HS-5 (cell line): ENCODE measurements at places on chromosomes 13 and 19.

DNA sequence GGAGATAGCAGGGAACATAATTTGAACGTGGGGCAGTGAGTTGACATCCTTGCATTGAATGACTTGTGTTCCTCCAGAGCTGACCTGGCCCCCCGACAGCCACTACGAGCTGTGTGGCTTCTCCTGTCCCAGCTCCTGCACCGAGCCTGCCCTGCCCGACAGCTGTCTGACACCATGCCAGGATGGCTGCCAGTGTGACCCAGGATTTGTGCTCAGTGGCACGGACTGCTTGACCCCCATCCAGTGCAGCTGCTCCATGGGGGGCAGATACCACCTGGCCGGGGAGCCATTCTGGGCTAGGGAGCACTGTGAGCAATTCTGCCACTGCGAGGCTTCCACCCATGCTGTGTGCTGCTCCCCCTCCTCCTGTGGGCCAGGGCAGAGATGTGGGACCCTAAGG lies 29.2 kb upstream of the FXYD3 start:
- DNase-seq = no peak

DNA sequence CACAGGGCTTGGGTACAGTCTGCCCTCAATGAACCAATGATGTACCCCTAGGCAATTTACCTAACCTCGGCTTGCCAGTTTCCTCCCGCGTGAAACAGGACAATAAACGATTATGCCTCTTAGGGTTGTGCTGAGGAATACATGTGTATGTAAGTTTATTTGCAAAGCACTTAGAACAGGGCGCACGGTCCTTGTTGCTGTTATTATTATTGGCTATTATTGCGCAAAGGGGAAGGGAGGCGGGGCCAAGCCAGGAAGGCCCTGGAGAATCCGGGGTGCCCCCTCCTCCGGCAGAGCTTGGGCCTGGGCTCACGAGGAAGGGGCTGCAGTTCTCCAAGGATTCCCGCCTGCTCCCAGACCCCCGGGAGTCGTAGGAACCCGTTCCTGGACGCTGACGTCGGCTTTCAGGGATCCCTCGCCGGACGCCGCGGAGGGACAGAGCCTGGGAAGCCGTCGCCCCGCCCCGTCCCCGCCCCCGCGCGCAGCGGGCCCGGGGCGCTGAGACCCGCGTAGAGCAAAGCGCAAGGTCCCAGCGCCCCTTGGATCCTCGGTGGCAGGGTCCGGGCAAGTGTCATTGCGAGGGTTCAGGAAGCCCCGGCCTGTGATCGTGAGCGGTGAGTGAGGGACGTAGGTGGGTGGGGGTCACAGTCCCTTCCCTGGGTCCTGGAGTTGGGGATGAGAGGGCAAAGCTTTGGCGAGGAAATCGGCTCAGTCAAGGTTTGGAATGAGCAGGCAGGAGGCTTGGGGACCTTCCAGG lies at the start of gene TMEM91:
TMEM91 (plus strand) TSS at position 293 of the 757 bp plus-strand sequence. CDS start 1,777 bp downstream, outside the sequence.
- no peak for DNase-seq

- DNase-seq = no peak
Observed at GRCh38 chr13:21717817-21718216, 46.9 kb downstream of the FGF9 start.

- no peak for DNase-seq
Observed at GRCh38 chr13:107482688-107483087, 732.6 kb downstream of the LIG4 start.

DNA sequence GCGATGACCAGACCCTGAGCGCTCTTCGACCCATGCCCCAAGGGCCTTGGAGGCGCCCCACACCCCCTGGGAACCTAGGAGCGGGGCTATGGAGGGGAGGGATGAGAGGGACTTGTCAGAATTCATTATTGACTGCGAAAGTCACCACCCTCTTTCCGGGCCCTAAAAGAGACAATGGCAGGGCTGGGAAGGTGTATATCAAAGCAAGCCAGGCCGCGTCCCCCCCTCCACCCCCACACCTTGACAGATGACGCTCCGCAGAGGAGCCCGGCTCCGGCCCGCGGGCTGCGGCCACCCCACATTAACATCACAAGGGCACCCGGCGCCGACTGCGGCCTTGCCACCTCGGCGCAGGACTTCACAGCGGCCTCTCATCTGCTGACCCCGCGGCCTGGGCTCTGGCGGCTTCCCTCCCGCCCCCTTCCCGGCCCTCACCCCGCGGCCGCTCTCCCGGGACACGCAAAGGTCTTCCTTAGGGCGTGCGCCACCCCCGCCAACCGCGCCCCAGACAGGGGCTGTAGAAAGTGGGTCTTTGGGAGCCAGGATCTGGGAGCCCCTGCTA lies 2.4 kb downstream of the CDX2 start:
- no peak for DNase-seq

DNA sequence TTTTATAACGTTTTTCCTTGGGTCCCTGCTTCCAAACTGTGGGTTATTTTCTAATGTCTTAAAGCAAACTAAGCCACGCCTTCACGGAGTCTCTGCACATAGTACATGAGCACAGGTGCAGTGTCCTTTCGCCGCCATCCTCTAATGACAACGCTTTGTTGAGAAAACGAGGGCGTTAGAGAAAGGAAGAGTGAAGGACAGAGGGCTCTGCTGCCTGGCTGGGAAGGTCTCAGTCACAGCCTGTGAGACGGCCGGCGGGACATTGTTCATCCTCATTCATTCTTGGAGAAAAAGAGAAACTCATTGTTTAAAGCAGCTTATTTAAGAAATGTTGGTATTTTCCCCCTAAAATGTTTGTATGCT lies 9.5 kb downstream of the IL17D start:
- DNase-seq = no peak

- DNase-seq = no peak
Observed at GRCh38 chr19:54137699-54138488, at the start of gene CNOT3. Gene CNOT3, plus strand, starts transcription at chr19:54137762. Its CDS starts 5,217 bp downstream, at chr19:54142979.

GRCh38 chr13:79225487-79226232 lies 180.4 kb downstream of the RBM26 start:
- DNase-seq = no peak

- no peak for DNase-seq
Observed at GRCh38 chr19:30153326-30154210, 211.5 kb downstream of the URI1 start.

DNA sequence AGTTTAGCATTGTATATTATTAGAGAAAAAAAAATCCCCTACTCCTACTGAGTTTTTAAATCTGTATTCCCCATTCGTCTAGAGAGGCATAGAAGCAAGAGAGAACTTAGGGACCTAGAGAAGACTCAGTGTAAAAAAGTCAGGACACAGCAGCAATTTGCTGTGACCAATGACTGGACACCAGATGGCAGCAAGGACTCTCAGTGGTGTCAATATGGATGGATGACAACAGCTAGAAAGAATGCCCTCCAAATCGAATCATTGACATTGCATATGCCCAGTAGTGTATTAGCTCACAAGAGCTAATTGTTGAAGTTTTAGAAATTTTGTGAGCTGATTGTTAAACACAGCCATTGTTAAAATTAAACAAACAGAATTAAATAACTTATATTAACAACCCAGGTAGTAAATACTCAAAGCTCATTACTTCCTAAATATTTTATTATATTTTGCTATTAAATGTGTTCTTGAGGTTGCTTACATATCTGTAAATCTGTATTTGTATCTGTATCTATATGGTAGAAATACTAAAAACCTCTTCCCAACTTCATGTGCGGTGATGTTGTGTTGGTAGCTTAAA lies 43.9 kb downstream of the SIAH3 start:
- peak; percentile 29 for DNase-seq

DNA sequence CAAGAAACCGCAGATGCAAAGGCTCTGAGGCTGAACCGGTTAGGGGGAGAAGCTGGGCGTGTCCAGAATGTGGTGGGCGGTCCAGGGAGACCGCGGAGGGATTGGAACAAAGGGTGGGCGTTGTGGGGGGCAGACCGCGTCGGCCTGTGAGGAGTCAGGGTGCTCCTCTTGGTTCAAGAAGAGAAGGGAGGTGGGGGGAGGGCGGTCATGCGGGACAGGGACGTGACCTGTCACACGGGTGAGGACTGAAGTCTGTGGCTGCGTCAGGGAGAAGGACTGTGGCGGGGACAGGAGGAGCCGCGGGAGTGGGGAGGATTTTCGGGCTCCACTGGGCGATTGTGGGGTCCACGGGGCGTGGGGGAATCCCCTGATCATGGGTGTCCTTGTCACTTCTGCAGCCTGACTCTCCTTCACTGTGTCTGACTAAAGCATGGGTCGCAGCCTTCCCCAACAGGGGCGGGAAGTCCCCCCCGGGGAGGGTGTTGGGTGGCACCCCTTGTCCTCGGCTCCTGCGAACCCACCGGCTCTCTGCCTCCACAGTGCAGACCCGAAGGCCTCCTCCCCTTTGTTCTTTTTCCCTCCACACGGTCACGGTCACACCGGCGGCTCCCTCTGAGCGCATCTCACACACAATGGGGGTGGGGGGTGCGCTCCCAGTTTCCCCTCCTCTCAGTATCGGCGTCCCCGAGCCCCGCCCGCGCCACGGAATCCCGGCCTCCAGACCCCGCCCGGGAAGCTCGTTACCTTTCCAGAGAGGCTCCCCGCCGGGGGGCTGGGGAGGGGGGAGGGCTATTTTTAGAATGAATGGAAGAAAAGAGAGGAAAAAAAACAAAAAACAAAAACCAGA lies 16.4 kb upstream of the KCNN1 start:
- DNase-seq = no peak

GRCh38 chr19:21585281-21585890 lies 80.0 kb downstream of the ZNF429 start:
- no peak for DNase-seq

DNA sequence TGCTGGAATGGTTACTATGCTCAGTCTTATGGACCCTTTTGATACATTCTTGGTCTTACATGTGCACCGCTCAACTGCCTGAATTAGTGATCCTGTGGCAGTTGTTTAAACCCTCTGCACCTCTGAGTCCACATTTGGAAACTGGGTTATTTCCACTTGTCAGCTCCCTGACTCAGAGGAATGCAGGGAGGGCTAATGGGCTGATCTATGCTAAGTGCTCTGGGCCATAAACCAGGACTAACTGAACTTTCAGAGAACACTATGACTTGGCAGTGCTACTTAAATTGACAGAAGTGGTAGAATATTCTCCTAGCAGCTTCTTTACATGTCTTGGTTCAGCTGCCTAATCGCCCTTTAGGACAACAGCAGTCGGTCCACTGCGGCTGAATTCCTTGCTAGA lies 26.8 kb upstream of the MED4 start:
- DNase-seq = no peak

- peak; percentile 66 for DNase-seq
Observed at GRCh38 chr19:17938092-17938845, 5.5 kb downstream of the CCDC124 start.

DNA sequence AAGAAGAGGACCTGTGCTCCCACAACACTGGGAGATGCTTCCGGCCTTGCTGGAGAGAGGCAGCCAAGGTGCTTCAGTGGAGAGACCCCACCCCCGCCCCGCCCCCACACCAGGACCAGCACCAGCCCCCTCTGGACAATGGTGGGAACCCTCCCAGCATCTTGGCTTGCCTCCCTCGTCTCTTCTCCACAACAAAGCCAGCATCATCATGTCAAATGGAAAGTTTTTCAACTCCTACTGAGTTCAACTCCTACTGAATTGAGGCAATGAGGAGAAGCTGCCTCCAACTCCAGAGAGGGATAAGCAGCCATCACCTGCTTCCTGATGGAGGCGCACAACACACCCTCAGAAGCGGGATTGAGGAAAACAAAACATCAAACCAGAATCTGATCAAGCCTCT lies 12.8 kb downstream of the DEDD2 start:
- no peak for DNase-seq

DNA sequence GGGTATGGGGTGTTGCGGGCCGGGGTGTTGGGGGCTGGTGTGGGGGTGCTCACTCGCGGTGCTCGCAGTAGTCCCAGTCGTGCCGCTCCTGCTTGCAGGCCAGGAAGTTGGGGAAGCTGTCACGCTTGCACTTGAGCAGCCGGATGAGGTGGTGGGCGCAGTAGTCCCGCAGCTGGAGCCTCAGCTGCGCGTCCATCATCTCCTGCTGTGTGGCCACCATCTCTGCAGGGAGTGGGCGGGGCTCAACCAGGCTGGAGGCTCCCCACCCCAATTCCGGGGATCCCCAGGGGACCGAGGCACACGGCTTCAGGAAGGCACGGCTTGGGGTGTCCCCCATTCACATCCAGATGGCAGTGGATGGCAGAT lies 5.2 kb downstream of the NDUFB7 start:
- DNase-seq = no peak

DNA sequence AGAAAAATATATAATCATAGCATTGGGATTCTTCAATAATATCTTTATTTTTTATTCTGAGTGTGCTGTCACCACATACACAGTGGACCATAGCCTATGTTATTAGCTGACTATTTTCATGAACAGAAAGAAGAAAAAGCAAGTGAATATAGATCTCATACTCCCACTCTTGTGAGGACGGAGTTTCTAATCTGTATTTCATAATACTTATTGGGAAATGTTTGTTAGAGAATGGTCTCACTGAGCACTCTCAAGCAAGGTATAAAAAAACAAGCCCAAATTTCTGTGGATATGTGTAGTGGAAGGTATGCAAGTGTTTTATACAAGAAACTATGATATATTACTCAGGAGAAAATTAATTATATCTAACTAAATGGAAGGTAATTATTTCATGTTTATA lies 1218.1 kb downstream of the SLITRK1 start:
- no peak for DNase-seq

DNA sequence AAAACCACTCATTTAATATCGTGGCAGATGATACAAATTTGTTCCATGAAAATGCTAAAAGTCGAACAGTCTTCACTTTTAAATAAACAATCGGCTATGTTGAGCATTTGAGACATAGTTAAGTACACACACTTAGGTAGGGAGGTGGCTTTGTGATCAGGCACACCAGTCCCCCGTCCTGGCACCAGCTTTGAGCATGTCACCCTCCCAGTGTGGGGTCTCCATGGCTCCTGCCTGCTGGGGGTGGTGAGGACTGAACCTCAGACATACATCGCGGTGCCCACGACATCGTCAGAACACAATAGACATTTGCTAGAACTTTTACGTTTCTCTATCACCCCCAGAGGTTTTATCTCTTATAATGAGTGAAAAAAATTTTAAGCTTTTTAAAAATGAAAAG lies 62.0 kb downstream of the RFX2 start:
- DNase-seq = no peak

GRCh38 chr13:44107357-44108121 lies 227.8 kb downstream of the LACC1 start:
- no peak for DNase-seq

DNA sequence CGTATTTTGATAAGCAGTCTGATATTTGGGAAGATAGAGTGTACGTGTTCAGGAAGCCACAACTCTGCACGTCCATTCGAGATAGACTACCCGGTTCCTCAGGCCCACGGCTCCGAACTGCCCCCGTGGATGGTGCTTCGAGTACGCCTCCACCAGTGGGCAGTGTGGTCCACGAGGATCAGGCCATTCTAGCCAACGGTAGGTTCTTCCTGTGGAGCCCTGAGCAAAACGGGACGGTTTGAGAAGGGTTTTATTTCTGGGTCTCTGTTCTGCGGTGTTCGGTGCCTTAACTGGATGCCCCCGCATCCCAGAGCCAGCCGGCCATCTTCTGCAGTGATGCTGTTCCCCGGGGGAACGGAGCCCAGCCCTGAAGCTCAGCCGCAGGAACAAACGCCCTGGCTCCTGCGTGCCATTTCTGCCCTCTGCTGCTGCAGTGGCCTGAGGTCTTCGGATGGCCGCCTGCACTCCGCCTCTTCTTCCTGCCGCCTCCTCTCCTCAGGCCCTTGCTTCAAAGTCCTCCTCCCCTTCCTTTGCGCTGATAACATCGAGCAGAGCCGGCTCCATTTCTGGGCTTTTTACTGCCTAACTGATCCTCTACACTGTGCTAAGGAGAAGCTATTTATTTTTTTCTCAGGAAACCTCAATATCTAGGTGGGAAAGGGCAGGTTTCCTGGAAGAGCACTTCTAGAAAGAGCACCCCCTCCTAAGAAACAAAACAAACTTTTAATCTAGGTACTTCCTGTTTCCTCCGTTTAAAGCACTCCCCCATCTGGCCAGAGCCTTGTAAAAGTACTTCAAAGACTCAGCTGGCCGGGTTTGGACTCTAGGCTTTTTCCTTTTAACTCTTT lies 36.2 kb upstream of the SLC46A3 start:
- no peak for DNase-seq
